ENCODE measurements at places on chromosomes 4 and X. TPM values are rescaled to one million over a fixed set of nuclear protein-coding genes. Genes with fewer than 3 reads are reported as not detected.
A peak's percentile ranks its signal among the peaks of the same experiment; 100 is the strongest.

- no peak for DNase-seq
Measured at GRCh38 chrX:133302775-133303445, 84.8 kb upstream of the TFDP3 start.

DNA sequence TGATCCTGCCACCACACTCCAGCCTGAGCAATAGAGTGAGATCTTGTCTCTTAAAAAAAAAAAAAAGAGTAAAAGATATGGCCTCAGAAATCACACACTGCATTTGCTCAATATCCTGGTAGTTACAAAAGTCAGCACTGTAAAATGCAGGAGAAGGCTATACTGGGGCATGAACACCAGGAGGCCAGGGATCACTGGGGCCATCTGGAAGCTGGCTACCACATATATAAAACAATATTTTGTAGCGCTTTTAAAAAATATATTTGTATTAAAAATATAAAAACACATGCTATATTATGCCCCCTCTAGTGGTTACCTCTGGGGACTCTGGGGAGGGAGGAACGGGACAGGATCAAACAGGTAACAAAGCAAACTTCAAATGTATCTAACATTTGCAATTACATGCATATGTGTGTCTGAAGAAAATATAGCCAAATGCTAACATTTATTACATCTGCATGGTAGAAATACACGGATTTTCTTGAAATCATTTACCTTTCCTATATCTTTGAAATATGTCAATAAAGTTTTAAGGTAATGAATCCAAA is 4.0 kb downstream of the C4orf46 start:
- no peak for DNase-seq

GRCh38 chr4:153249199-153250041 is 45.2 kb downstream of the TRIM2 start:
- DNase-seq, result peak; percentile 89

GRCh38 chr4:143356493-143356892 is 19.8 kb downstream of the GAB1 start:
- no peak for DNase-seq

- DNase-seq, result no peak
Measured at GRCh38 chr4:8772499-8773123, 99.0 kb downstream of the HMX1 start.

- DNase-seq, result no peak
Measured at GRCh38 chr4:61320154-61320553, 120.0 kb downstream of the ADGRL3 start.

DNA sequence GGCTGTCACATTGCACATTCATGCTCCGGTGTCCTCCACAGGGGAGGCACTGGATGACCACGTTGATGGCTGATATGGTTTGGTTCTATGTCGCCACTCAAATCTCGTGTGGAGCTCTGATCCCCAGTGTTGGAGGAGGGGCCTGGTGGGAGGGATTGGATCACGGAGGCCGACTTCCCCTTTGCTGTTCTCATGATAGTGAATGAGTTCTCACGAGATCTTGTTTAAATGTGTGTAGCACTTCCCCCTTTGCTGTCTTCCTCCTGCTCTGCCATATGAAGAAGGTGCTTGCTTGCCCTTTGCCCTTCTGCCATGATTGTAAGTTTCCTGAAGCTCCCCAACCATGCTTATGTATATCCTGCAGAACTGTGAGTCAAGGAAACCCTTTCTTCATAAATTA is 22.3 kb upstream of the NAT8L start:
- no peak for DNase-seq

- no peak for DNase-seq
Measured at GRCh38 chr4:97548186-97548585, 595.1 kb downstream of the STPG2 start.

DNA sequence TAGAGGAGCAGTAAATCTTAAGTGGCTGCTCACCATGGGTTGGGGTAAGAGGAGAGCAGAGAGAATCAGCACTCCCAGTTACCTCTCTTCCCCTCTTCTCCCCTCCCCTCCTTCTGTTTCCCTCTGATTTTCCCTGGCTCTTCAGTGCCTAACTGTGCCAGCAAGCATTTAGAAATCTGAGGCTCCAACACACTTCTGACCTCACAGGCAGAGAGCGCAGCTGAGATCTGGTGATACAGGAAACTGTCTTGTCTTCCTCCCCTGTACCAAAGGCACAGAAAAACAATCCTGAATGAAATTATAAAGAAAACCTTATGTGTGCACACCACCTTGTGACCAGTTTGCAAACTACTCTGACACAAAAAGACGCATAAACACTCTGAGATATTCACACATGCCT is 82.4 kb upstream of the SMIM10 start:
- no peak for DNase-seq

DNA sequence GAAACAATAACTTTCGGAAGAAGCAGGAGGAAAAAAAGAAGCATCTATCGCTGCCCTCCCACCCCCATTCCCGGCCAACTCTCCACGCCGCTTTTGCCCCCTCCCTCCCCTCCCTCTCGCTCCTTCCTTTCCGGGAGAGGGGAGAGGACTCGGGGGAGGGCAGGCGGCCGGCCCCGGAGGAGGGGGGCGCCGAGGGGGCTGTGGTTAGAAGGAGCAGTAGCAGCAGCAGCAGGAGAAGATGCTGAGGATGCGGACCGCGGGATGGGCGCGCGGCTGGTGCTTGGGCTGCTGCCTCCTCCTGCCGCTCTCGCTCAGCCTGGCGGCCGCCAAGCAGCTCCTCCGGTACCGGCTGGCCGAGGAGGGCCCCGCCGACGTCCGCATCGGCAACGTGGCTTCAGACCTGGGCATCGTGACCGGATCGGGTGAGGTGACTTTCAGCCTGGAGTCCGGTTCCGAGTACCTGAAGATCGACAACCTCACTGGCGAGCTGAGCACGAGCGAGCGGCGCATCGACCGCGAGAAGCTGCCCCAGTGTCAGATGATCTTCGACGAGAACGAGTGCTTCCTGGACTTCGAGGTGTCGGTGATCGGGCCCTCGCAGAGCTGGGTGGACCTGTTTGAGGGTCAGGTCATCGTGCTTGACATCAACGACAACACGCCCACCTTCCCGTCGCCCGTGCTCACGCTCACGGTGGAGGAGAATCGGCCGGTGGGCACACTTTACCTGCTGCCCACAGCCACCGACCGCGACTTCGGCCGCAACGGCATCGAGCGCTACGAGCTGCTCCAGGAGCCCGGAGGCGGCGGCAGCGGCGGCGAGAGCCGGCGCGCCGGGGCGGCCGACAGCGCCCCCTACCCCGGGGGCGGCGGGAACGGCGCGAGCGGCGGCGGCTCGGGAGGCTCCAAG is 1.3 kb downstream of the PCDH7 start:
- DNase-seq, result peak; percentile 80

GRCh38 chr4:142473960-142474338 is 372.2 kb downstream of the INPP4B start:
- DNase-seq, result no peak

DNA sequence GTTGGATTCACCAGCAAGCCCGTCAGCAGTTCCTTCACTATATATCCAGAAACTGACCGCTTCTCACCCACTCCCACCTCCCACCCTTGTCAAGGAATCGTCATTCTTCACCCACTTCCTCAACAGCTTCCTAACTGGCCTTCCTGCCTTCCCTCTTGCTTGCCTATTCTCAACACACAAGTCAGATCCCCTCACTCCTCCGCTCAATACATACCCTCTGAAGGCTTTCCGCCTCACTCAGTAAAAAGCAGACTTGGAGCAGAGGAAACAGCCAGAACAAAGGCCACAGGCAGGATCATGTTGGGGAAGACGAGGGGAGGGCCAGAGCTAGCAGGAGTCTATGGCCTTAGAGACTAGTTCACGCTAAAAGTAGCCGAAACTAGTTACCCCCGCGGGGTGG is 23.7 kb downstream of the RWDD4 start:
- DNase-seq, result no peak

GRCh38 chr4:143386812-143387211 is 50.1 kb downstream of the GAB1 start:
- no peak for DNase-seq

DNA sequence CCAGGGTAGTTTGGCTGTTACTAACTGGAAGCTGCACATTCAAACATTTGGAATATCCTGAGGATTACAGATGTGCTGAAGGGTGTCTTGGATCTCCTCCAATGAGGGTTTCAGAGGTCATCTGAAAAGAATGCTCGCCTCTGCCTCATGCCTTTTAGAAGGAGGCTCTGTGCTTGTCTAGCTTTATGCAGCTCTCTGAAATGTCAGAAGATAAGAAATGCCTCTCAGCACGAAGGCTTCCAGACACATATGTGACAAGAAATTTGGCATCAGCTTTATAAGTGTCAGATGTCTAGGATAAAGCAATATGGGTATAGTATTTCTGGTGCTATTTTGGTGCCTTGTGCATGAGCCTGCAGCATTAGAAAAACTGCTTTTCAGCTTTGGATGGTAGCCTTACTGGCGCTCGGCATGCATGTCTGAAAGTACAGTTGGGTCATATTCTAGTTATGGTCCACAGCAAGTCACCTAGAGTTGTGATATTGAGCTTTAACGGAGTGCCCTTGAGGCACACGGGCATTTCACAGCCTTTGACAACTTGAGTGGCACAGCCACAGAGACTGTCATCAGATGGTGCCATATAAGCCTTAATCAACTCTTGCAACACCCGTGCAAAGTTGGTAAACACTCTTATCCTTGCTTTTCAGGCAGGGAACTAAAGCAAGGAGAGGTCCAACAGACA is 70.8 kb upstream of the PGRMC2 start:
- no peak for DNase-seq

- DNase-seq, result no peak
Measured at GRCh38 chr4:169136796-169137557, 126.9 kb upstream of the CBR4 start.

DNA sequence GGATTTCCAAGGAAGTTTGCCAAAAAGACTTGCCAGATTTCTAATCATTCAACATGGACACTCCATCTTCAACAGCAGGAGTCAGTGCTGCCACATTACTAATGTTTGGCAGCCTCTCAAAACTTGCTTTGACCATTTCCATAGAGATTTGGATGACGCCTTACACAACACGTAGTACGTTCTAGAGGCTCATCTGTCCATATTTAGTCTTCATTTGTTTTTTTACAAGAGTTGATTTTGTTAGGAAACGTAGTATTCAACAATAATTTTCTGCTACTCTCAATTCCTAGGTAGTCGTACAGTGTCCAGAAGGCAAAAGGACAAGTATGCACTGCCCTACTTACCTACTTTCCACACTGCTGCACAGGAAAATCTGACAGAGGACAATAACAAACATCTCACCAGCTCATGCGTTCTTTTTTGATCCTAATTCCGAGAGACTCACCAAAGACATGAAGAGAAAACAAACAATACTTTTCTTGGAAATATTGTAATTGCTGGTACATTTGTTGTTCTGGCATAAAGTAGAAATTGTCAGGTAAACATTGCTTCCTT is 117.3 kb downstream of the SNCA start:
- DNase-seq, result no peak

GRCh38 chr4:32061916-32062315 is 1341.7 kb downstream of the PCDH7 start:
- no peak for DNase-seq

- DNase-seq, result no peak
Measured at GRCh38 chr4:62119195-62119594, 919.1 kb downstream of the ADGRL3 start.

DNA sequence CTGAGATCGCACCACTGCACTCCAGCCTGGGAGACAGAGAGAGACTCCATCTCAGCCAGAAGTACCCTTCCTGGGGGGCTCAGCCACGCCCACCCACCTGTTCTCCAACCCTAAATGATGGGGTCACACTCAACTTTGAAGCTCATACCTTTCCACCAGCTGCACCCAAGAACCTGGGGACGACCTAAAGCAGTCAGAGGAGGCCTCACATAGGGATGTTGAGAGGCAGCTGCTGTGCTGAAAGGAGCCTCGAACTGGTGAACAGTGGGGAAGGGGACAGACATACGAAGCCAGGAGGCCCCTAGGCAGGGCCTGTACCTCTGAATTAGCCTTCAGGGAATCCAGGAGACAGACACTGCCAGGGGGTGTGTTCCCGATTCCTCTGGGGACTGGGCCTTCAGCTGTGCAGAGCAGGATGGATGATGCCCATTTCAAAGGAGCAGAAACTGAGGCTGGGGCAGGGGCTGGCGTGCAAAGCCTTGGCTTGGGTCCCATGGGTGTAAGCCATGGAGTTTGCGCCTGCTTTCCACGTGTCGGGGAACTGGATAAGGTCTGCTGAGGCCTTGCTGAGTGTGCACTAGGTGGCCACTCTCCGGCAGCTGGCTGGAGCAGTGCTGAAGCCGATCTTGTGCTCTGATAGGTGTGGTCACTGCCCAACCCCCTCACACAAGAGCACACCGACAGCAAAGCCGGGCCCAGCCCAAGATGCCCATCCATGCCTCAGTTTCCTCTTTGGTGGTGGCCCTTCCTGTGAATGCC is 130.8 kb downstream of the CPZ start:
- no peak for DNase-seq

- DNase-seq, result no peak
Measured at GRCh38 chr4:39526765-39527295, 409 bp downstream of the UGDH start.

- no peak for DNase-seq
Measured at GRCh38 chr4:60019180-60019579, 1180.9 kb upstream of the ADGRL3 start.

DNA sequence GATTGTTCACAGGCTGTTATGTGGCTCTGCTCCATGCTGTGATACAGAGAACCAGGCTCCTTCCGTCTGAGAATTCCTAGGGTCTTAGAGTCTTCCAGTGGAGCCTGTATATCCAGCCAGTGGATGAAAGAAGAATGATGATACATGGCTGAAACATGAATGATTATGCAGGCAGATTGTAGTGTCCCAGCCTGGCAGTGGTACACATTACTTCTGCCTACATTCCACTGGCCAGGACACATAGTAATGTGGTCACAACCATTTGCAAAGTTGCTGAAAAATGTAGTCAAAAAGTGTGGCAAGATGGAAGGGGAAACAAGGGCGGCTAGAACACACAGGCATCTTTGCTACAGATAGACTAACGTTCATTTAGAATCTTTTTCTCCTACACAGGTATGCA is 4.5 kb upstream of the GBA3 start:
- no peak for DNase-seq

Gene SLC7A11
- polyA plus RNA-seq, result 0.47 TPM

Gene ADAM29
- not detected for polyA plus RNA-seq

Gene GEMIN8
- polyA plus RNA-seq, result 24.4 TPM

Gene SCOC
- 62.5 TPM for polyA plus RNA-seq

Gene UGT2B17
- 0.11 TPM for polyA plus RNA-seq

Gene EIF2S3
- 40.0 TPM for polyA plus RNA-seq

Gene XG
- polyA plus RNA-seq, result 0.38 TPM

Gene ACTRT1
- polyA plus RNA-seq, result not detected

Gene CABS1
- polyA plus RNA-seq, result not detected

Gene MMRN1
- 2.7 TPM for polyA plus RNA-seq

Data from pancreas (tissue), 10 donors.